ENCODE measurements at places on chromosomes 6 and 20.

DNA sequence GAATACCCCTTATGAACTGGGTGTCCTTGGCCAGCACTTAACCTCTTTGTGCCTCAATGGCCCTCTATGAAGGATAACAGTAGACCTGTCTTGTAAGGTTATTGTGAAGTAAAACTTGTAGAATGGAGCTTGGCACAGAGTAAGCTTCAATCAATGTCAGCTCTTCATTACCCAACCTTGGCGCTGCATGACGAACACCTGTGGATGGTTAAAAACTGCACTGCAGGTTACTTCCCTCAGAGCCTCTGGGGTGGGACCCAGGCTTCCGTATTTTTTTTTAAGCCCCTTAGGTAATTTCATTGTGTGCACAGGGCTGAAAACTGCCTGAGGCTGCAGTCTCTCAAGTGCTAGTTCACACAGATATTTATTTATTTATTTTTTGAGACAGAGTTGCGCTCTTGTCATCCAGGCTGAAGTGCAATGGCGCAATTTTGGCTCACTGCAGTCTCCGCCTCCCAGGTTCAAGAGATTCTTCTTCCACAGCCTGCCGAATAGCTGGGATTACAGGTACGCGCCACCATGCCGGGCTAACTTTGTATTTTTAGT is 42.8 kb upstream of the SLC23A2 start:
- no peak for DNase-seq

GRCh38 chr20:21272279-21272678 is 30.9 kb upstream of the XRN2 start:
- DNase-seq, result no peak

DNA sequence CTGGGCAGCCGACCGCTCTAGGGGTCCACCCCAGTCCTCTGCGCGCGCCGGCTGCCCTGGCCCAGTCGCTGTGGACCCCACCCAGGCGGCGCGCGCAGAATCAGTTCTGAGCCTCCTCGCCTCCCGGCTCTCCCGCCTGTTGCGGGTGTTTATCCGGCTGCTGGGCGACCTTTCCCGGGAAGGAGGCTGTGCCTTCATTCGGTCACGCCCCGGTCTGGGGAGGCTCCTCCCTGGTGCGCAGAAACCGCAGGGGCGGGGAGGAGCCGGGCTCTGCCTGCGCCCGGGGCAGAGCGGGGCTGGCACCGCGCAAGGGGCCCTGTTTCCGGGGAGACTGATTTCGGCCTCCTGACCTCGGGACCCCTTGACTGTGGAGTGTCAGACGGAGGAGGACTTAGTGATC is 80.8 kb upstream of the EYS start:
- DNase-seq, result no peak

- DNase-seq, result no peak
Measured at GRCh38 chr20:25160897-25161296, 34.6 kb upstream of the ENTPD6 start.

DNA sequence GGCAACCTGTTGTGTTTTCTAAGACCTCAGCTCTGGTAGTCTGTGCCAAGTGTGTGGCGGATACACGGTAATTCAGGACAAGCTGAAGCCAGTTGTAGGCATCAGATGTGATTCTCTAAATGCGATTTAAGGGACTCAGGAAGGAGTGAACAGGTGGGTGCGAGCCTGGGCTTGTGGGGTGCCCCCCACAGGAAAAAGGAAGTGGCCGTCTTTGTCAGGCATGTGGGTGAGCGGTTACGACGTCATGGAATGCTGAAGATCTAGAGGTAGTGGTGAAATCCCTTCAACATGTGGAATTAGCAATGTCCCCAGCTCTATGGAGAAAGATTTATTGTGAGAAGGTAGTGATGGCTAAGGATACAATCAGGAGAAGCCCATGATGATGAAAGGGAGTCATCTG is 95.1 kb upstream of the EXOC2 start:
- no peak for DNase-seq

DNA sequence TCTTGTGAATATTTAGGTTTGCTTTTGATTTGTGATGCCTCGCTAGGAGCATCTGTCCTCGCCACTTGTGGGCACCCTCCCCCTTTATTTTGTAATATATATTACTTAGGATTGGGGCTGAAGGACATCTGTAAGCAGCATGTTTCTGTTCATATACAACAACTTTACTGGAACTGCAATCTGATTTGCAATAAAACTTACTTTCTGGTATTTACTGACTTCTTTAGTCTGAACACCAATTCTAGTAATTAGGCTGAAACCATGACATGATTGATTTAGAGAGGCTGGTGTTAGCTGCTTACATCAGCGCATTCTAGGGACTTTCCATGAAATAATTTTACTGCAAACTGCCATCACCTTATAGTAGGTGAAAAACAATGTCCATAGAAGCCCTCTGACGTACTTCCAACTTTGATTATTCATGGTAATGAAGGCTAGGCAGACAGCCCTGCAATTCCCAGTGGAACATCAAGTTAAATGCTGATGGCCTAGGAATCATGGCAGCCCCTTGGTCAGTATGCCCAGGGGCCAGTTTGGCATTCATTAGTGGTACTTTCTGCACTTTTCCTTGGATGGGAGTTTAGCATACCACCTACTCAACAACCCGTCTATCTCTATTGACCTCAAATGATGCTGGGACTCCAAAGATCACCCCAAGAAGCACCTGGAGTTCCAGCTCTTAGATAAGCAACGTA is 132.9 kb upstream of the MCHR2 start:
- DNase-seq, result no peak

Measured in cortex of kidney (tissue), 1 donor.